ENCODE measurements at places on chromosomes 7 and 10.

DNA sequence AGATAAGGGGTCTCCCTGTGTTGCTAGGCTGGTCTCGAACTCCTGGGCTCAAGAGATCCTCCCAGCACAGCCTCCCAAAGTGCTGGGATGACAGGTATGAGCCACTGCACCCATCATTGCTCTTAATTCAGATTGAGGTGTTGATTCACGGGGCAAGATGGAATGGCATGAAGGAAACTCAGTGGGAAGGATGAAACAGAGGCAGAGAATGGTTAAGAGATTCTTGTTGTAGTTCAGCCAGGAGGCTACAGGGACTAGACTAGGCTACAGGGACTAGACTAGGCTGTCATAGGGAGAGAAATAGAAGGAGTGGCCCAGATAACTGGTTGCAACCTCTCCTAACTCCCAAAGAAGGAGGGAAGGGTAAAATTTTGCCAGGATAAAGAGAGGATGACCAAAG lies 48.0 kb downstream of the THNSL1 start:
- no peak for DNase-seq

DNA sequence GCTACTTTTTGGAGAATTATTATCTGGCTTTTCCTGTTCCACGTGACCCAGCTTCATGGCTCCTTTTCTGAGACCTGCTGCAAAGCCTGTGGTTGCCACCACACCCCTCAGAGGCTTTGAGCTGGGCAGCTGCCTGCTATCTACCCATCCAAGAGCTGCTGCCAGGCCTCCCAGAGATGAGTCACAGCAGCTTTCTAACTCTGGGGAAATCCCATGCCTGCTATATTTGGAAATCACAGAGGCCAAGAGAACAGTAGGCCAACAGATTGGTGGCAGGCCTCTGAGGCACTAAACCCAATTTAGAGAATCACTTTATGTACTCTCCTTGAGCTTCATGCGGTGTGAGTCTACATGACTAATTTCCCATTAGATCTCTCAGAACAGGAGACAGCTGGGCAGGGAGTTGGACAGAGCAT lies 35.2 kb downstream of the SGCE start:
- DNase-seq: no peak

DNA sequence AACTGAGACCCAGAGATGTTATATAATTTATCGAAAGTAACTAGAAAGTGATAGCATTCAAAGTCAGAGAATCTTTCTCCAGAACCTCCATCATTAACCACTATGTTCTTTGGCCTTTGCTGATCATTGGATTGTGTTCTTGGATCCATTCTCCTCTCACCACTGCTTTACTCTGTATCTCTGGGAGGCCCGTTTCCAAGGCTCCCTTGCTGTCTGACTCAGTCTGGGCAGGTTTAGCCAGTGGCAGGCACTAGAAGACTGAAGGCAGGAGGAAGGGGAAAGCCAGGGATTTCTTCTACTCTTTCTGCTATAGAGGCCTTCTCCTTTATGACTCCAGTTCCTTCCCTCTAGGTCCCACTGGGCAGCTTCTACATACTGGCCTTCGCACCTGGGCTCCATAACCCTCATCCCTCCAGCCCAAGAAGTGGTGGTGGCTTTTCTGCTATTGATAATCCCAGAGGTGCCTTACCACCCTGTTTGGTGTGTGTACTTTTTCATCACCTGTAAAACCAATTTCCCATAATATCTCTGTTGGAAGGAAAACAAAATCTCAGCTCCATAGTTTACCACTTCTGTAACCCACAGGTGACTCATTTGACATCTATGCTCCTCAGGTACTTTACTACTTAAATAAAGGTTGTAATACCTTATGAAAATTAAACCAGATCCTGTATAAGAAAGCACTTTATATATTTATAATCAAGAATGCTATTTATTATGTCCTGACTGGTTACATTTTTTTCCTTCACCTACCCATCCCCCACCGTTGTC lies 36.0 kb downstream of the BCAP29 start:
- DNase-seq: no peak

- no peak for DNase-seq
Observed at GRCh38 chr10:99172128-99172738, 63.4 kb downstream of the HPSE2 start.

DNA sequence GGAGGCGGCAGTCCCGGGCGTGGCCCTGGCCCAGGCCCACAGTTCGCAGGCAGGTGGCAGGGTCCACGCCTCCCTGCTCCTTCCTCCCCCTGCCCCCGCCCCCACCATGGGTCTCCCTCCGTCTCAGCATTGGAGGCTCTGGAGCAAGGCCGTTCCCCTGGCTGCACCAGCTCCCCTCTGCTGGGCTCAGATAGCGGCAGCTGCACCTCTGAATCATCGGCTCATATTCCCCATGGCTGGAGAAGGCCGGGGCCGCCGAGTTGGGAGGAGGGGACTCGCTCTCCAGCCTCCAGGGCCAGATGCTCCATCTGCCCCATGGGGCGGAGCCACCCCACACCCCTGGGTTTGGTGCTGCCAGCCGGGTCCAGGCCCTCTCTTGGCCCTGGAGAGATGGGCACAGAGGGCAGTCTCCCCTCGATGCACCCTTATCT lies 145.0 kb downstream of the ELFN1 start:
- no peak for DNase-seq

DNA sequence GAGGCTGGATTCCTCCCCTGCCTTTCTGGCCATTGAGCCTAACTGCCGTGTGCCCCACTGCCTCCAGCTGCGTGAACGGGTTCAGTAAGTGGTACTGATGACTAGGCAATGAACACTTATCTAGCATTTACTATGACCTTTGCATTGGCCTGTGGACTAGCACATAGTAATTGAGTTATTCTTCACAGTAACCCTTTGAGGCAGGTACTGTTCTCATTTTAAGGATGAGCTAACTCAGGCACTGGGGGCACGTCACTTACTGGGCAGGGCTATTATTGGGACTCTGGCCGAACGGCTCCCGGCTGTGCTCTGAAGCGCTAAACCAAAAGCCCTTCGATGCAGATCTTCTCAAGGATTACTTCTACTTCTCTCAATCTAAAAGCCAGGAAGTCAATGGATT lies 38.3 kb downstream of the WIPF3 start:
- DNase-seq: no peak

- peak; percentile 11 for DNase-seq
Observed at GRCh38 chr7:118918556-118918955, 694.1 kb downstream of the ANKRD7 start.

DNA sequence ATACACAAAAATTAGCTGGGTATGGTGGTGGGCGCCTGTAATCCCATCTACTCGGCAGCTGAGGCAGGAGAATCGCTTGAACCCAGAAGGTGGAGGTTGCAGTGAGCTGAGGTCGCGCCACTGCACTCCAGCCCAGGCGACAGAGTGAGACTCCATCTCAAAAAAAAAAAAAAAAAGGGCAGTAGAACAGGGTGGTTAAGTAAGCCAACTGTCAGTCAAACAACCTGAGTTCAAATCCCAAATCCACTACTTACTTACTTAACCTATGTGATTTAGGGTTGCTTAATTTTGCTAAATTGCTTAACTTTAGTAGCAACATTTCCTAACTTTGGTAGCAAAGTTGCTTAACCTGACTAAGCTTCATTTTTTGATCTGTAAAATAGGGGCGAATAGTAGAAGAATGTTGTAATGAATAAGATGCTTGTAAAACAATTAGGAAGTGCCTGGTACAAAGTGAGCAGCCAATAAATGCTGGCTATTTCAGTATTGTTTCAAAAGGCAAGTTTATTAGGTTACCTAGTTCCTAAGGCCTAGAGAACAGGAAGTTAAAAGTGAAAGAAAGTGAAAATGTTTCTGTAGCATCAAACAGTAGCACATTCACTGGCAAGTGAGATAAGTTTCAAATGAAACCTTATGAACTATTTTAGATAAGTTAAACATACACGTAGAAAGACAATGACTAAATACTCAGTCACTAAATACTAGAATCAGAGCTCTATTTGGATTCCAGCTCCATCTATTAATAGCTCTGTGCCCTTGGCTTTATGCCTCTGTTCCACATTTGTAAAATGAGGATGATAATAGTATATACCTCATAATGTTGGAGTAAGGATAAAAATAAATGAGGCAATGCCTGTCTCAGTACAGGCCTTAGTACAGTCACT lies 64.3 kb downstream of the HOXA1 start:
- DNase-seq: no peak

GRCh38 chr10:112269266-112269665 lies 13.9 kb upstream of the TECTB start:
- no peak for DNase-seq

GRCh38 chr7:111892588-111892987 lies 313.6 kb downstream of the DOCK4 start:
- no peak for DNase-seq

DNA sequence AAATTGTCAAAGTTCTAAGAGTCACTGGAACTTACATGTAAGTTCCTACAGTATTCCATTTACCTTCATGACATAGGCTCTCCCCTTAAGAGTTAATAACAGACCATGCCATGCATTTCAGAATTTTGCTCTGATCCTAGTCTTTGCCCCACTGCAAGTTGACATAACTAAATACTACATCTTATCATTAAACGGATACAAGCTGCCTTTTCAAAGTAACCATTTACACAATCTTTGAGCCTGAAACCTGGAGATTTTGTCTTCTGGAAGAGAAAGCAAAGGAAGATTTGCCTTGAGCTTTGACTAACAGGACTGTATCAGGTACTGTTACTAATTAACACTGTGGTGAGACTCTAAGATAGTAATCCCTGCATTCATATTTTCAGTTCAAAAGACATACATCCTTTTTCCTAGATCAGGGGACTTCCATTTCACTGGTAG lies 9.3 kb upstream of the AKR1D1 start:
- no peak for DNase-seq

DNA sequence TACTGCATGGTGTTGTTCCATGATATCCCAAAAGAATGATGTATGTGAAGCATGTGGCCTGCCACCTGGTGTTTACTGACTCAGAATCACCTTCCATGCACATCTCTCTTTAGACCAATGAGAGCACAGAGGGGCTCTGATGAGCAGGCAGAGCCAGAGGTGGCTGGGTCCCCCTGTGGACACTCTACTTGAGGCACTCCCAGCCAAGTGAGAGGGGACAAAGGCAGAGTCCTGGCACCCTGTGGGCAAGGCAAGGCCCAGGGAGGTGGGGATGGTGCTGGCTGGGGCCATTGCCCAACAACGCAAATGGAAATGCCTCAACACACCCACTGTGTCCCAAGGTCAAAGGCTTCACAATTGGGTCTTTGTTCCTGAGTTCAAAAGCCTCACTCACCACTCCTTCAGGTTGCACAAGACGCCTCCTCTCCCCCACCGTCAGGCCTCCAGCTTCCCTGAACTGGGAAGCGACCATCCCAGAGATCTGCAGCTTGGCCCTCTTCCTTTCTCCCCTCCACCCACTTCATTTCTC lies 164.6 kb downstream of the NEURL1 start:
- no peak for DNase-seq

GRCh38 chr7:110573862-110574528 lies 516.9 kb upstream of the LRRN3 start:
- DNase-seq: no peak

GRCh38 chr10:14399641-14400040 lies 68.9 kb upstream of the FRMD4A start:
- DNase-seq: no peak

- DNase-seq: peak; percentile 14
Observed at GRCh38 chr10:77004917-77005564, 632.6 kb downstream of the KCNMA1 start.

DNA sequence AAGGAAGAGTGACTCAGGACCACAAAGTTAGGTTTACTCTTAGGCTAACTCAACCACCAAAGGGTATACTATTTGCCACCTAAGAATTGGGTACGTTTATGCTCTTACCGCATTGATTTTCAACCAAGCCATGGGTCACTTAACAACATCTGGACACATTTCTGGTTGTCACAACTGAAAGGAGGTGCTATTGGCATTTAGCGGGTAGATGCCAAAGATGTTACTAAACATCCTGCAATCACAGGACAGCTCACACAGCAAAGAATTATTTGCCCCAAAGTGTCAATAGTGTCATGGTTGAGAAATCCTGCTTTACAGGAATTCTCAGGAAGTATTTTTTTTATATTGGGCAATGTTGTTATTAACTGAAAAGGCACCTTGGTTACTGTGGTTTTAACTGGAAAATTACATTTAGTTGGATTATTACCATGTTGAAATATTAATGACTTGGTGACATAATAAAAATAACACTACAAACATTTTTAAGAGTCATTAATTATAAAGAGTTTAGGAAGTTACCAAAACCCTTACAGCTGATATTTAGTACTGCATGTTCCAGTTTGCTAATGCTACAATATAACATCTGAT lies 185.0 kb upstream of the TMEM196 start:
- DNase-seq: no peak

DNA sequence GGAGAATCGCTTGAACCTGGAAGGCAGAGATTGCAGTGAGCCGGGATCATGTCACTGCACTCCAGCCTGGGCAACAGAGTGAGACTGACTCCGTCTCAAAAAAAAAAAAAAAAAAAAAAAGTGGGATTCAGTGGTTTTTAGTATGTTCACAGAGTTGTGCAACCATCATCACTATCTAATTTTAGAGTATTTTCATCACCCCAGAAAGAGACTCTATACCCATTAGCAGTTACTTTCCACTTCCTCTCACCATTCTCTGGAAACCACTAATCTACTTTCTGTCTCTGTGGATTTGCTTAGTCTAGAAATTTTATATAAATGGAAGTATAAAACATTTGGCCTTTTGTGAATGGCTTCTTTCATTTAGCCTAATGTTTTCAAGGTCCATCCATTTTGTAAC lies 113.4 kb downstream of the ST7 start:
- DNase-seq: no peak

- no peak for DNase-seq
Observed at GRCh38 chr10:86124734-86125133, 241.9 kb downstream of the GRID1 start.

DNA sequence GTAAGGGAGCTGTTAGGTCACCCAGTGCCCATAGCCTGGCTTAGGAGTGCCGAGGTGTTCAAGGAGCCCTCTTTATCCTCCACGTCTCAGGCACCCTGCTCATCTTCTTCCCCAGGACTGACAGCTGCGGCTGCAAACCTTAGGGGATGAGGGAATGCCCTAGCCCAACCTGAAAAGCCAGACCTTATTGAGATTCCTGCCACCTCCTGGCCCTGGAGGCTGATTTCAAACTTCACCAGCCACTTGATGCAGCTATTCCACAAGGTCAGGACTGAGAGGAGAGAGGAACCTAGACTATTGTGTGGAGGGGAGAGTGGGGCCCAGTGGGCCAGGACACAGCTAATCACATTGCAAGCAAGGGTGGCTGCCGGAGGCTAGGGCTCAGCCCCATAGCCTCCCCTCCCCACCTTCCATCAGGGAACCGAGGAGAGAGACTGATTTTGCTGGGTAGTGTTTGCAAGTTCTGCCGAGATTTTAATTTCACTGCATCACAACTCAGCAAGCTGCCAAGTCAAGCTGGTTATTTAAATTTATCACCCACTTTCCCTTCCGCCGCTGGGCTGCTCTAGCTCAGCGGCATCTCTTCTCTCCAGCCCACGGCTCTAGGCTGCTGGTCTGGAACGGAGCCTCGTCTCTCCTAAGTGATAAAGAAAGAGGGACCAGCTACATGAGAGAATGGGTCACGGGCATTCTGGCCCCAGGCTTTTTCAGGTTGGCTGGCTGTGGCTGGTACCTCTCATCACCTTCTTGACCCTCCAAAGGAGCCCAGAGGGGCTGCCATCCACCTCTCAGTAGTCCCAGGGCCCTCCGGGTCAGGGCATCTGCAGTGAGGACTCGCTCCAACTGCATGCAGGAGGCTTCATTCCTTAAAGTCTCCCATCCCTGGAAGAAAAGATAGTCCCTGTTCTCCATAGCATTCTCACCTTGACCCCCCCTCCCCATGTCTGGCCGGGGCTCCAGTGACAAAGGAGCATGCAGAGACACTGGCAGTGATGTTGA lies 66.7 kb downstream of the PAX2 start:
- DNase-seq: no peak

All from NCI-H1105 (cell line).